Nucleus accumbens (tissue), 56 donors: ENCODE measurements at places on chromosomes 1 and 21.

GRCh38 chr1:14970799-14971141 is 182.8 kb upstream of the TMEM51 start:
- DNase-seq, result no peak

GRCh38 chr1:150149271-150150132 is at the start of gene PLEKHO1:
Gene PLEKHO1 (plus strand): TSS chr1:150149916. CDS start chr1:150150258, 342 bp downstream.
- peak; percentile 71 for DNase-seq

DNA sequence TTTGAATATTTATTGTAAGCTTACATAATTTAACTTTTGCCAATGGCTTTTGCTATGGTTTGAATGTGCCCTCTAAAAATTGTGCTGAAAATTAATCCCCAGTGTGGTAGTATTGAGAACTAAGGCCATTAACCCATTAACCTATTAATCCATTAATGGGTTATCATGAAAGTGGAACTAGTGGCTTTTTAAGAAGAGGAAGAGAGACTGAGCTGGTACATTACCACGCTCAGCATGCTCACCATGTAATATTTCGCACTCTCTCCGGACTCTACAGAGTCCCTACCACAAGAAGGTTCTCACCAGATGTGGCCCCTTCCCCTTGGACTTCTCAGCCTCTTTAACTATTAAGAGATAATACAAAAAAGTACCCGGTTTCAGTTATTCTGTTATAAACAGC is 164.4 kb upstream of the ZRANB2 start:
- DNase-seq, result no peak

- no peak for DNase-seq
Measured at GRCh38 chr1:196557797-196558196, 50.4 kb downstream of the KCNT2 start.

DNA sequence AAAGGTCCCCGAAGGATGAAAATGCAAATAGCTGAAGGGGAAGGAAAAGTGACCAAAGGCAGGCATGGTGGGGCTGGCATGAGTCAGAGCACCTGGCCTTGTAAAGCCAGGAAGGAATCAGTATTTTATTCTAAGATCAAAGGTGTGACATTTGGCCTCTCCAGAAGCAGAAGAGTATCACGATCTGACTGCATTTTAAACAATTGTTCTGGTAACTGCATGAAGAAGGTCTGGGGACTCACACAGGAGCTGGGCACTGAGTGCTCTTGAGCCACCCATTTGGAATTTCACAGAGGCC is 23.2 kb downstream of the MAB21L3 start:
- no peak for DNase-seq

- DNase-seq, result no peak
Measured at GRCh38 chr1:180854001-180854400, 58.7 kb upstream of the KIAA1614 start.

DNA sequence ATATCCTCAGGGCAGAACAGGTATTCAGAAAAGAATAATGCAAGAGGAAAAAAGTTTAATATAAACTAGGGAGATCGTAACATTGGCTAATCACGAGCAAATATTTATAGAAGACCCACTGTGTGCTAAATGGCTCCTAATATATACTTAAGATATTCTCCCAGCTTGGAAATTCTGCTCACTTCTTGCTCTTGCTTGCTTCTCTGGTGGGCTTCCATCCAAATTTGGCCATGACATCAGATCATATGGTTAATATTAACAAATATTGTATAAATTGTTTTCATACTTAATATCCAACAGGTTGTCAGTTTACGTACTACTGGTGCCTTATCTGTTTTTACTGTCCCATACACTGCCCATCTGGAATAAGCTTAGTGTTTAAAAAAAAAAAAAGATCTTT is 1.1 kb downstream of the COX20 start:
- DNase-seq, result no peak

- DNase-seq, result no peak
Measured at GRCh38 chr1:208601561-208601960, 357.4 kb upstream of the PLXNA2 start.

DNA sequence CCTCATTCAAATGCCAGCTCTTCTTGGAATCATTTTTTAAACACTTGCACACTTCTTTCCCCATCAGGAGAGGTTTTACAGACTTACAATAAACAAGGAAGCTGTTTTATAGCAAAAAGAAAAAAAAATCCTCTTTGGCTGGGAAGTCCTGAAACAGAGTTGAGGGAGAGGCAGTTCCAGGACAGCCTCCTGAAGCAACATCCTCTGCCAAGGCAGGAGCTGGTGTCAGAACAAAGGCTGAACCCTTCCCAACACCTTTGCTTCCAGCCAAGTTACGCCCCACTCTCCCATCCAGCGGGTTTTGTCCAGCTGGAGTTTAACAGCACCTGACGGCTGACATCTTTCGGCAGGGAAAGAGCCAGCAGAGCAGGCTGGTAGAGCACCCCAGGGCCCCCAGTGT is 287.8 kb downstream of the RRAGC start:
- peak; percentile 12 for DNase-seq

DNA sequence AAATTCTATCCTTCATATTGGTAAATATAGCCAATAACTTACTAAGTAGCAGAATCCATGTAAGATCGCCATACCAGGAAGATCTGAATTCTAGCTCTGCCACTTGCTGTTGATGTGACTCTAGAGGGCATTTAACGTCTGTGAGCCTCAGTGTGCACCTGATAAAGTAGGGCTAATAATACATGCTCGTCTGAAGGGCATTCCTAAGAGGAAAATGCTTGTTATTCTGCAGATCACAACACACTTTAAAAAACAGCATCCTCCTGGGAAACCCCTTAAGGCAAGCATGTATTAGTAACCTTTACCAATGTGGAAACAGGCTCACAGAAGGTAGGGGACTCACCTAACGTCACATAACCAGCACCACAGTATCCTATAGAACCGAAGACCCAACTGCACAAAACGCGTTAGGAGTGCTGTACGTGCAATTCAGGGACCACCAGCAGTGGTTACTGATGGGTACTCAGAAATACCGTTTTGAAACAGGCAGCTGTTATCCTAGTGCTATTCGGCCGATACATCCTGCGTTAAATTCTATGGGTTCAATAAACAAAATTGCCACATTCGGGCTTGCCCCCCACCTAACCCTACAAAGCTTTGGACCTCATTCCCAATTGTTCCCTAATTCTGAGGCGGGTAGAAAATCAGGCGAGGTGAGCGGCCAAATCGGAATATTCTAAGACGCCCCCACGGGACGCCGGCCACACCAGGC is 758 bp downstream of the DEPDC1 start:
- no peak for DNase-seq

- no peak for DNase-seq
Measured at GRCh38 chr1:25907601-25908000, 1.4 kb upstream of the STMN1 start.

- DNase-seq, result no peak
Measured at GRCh38 chr1:70438529-70438928, 27.5 kb downstream of the CTH start.

- DNase-seq, result no peak
Measured at GRCh38 chr1:55695552-55695951, 480.4 kb upstream of the USP24 start.

- no peak for DNase-seq
Measured at GRCh38 chr1:81517987-81518386, 282.7 kb upstream of the ADGRL2 start.

DNA sequence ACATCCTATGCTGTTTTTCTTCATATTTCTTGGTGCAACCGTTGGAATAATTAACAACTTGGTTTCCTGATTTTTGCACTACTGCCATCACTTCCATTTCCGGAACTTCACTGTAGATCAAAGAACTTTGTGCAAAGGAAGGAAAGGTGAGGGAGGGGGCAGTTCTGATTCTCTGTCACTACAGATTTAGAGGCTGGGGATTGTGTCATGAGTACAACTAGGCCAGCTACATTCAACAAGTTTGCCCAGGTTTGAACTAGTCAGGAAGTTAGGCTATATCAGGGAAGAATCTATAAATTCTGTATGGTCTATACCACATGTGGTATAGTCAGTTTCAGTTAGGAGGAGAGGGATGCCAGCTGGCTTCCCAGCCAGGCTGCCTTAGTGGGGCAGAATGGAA is 84.2 kb downstream of the RGL1 start:
- no peak for DNase-seq

GRCh38 chr1:18012686-18013085 is 94.9 kb upstream of the IGSF21 start:
- DNase-seq, result no peak

- no peak for DNase-seq
Measured at GRCh38 chr1:87318056-87318650, 10.5 kb upstream of the LMO4 start.

GRCh38 chr1:82923931-82924330 is 1075.0 kb downstream of the TTLL7 start:
- no peak for DNase-seq

DNA sequence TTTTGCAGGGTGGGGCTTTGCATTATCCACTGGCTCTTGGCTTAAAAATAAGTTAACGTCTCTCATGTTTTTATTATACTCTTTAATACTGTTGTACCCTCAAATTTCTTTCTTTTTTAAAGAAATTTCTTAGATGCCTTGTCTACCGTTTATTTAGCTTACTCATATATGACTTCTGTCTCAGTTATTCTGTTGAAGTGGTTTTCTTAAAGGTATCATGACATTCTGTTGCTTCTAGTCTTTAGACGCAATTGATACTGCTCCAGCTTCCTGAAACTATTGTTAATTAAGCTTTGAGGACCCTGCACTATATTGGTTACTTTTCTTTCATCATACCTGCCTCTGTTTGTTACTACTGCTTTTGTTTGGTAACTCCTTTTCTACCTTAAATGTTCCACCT is 11.7 kb downstream of the PKN2 start:
- DNase-seq, result no peak

DNA sequence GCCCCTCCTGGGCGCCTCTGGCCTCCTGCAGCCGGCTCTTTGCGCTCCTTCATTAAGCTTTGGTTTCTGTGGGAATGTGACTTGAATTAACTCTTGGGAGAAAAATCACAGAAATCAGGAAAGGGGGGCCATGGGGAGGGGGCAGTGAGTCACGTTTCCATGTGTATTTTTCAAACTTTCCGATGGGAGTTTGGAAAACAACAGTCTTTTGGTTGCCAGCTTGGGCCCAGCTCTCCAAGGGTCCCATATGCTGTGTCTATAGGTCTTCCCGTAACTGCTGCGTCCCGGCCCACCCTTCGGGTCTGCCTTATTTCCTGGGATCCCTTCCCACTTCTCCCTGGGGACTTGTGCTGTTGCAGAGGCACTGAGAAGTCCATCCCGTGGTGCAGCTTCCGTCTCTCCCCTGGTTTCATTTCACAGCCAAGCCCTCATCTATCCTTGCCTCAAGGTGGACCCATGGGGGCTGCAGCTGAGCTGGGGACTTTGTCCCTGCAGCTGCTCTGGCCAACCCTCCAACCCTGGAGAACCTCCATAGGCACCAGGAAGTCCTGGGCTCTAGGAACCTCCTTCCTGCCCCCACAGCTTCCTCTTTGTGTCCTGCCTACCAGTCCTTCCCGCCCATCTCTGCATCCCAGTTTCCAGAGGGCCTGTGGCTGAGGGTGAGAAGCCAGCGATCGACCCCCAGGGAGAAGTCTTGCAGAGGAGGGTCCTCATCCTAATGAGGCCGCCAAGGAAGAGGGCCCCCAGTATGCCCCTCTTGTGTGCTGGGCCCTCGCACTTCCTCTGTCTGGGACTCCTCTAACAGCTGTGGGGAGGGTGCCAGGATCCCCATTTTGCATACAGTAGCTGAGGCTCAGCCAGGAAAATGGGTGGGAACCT is 11.6 kb upstream of the LMNA start:
- DNase-seq, result no peak

- no peak for DNase-seq
Measured at GRCh38 chr1:174584071-174584470, 136.3 kb downstream of the GPR52 start.

DNA sequence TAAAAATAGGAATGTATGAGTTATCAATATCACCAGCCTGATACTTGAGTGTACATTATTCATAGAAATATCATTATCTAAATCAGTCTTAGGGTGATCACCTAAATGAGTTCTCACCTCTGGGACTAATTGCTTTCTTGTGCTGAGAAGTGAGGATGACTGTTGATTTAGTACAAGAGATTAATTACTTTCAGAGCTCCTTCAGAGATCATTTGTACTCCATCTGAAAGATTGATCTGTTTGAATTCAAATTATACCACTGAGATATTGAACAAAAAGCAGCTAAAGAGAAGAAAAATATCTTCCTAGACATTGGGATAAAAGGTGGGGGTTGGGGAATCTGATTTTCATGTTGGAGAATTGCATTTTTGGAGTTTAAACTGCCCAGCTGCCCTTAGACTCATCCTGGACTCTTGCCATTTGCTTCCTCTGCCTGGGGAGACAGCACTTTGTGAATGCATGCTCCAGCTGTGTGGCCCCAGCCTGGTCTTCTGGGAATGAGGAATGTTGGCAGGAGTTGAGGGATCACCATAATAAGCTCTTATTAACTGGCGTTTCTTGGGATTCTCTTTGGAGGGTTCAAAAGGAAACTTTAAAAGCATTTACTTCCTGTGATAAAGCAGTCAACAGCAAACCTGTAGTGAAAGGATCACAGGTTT is 19.7 kb upstream of the PGBD2 start:
- no peak for DNase-seq

- no peak for DNase-seq
Measured at GRCh38 chr1:193729429-193729828, 543.0 kb upstream of the B3GALT2 start.

DNA sequence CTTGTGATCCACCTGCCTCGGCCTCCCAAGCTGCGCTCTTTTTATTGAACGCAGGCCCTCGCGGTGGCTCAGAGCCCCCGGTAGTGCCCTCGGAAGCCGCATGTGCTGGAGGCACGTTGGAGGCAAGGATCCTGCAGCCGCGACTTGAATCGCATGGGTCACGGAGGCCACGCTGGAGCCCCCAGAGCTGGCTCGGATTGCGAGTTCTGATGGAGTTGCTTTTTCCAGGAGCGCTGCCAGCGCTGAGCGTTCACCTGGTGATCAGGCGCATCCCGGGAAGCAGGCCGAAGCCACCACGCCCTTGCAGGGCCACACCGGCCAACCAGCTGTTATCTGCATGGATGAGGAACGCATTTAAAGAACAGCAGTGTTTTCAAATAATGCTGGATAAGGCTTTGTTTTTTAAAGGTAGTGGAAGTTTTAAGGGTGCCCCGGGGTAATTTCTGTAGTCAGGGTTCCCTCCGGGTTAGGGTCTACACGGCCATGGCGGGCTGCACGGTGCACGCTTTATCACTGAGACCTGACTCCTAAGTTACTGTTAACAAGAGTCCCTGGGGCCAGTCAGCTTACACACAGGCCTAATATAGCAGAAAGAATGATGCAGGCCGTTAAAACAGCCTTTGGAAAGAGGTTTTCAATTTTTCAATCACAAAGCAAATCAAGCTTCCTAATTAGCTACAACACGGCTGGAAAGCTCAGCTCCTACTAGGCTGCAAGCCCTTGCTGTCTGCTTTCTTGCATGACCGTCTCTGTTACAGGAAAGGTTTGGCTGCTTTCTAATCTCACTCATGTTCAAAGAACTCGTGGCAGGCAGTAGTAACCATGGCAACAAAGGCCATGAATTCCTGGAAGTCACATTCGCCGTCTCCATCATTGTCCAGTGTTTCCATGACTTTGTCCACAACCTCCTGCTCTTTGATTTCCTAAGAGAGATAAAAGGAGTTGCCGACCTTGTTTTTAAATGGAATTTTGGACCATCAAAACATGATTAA is 6.0 kb downstream of the S100B start:
- DNase-seq, result no peak

GRCh38 chr1:45272913-45273371 is 53.8 kb upstream of the HPDL start:
- DNase-seq, result no peak
